ENCODE measurements at places on chromosomes 2 and 18. TPM values are rescaled to one million over a fixed set of nuclear protein-coding genes. Genes with fewer than 3 reads are reported as not detected.

DNA sequence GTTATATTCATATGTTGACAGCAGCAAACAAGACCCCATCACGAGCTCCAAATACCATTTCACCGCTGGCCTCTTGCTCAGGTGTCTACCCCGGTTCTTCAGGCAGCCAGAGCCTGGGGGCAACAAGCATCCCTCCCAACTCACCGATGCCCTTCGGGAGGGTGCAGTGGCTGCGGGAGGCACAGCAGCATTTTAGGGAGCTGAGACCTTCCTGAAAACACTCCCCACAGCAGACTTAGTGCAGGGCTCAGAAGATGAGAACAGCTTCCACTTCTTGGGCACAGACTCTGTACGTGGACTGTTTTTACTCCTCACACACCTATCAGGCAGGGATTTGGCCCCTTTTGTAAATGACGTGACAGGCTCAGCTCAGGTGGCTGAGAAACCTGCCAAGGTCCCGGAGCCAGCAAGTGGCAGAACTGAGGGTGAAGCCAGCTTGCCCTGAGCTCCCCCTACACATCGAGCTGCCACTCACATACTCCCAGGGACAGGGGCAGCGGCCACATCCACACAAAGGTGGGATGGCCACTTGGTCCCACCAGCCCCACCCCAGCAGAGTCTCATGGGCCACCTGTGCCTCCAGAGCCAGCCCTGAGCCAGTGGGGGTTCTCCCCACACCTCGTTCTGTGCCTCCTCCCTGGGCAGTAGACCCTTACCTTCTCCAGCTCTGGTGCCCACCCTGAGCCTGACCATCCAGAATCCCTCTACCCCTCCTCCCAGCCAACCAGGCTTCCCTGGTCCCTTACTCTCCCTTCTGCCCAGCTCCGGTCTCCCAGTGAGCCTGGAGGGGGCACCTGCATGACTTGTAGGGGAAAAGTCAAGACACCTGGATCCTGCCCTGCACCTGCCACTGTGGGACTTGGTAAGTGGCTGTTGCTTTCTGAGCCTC is 28.5 kb downstream of the CYP27C1 start:
- H3K27me3 ChIP-seq = peaks cover 56% of the 10 kb centered on the region
- H3K4me3 ChIP-seq = no peak overlapping the region
- no peak overlapping the region for H3K27ac ChIP-seq
- H3K4me1 ChIP-seq = peaks cover 17% of the 10 kb centered on the region

DNA sequence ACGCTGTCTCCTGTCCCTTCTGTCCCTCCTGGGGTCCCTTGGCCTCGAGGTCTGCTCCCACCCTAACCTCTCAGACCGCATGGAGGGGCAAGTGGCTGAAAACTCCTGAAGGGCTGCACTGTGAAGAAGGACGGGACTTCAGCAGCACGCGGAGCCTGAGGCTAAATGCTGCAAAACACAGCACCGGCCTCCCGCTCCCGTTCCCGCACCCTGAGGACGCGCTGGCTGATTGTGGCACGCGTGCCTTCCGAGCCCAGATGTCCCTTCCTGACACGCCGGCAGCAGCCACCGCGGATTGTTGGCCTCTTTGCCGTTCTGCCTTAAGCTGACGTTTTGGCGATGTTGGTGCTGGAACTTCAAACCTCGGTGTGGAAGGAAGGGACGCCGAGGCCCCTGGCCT is 125.9 kb upstream of the CTDP1 start:
- no peak overlapping the region for H3K27ac ChIP-seq
- H3K27me3 ChIP-seq = peaks cover 12% of the 10 kb centered on the region
- no peak for DNase-seq
- H3K36me3 ChIP-seq = no peaks in the 10 kb centered on the region

- no peak overlapping the region for H3K27ac ChIP-seq
- H3K36me3 ChIP-seq = no peaks in the 10 kb centered on the region
- no peaks in the 10 kb centered on the region for H3K4me1 ChIP-seq
- DNase-seq = no peak
- H3K4me3 ChIP-seq = no peak overlapping the region
Observed at GRCh38 chr2:173766537-173767289, 198.5 kb downstream of the SP3 start.

DNA sequence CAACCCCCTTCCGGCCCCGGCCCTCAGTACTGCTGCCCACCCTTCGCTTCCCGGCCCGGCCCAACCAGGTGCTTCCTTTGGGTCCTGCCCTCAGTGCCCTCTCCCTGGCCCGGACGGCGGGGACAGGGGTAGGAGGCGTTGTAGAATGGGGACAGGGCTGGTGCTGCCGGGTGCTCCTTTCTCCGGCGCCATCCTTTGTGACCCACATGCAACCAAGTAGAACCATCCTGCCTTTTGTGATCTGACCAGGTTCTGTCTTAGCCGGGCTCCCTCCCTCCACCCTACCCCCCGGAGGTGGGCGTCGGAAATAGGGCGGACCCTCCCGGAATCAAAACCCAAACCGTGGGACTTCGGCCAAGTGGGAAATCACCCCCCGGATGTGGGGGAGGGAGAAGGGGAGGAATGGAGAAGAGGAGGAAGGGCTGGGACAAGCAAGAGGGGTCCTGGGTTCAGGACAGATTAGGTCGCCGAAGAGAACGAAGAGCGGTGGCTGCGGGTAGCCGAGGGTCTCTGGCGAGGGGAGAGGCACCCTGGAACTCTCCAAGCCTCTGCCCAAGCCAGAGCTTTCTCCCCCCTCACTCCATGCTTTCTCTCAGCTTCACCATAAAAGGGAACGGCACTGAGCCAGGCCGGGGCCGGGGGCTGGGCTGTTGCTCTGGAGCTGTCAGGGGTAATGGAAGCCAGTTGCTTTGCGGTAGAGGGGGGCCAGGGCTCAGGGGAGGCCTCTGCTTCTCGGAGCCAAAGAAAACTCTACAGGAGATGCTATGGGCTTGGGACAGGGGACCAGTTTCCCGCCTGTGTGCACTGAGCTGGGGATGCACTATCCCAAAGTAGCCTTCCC is 756 bp upstream of the OST4 start:
- H3K4me3 ChIP-seq = peak overlapping the region; percentile 98
- no peak for DNase-seq
- no peak overlapping the region for H3K27ac ChIP-seq
- H3K27me3 ChIP-seq = no peaks in the 10 kb centered on the region
- H3K4me1 ChIP-seq = peaks cover 73% of the 10 kb centered on the region

GRCh38 chr2:45814951-45815621 is 163.6 kb downstream of the PRKCE start:
- DNase-seq = no peak
- H3K4me1 ChIP-seq = no peaks in the 10 kb centered on the region
- H3K27me3 ChIP-seq = peaks cover 1% of the 10 kb centered on the region
- H3K36me3 ChIP-seq = no peaks in the 10 kb centered on the region
- no peak overlapping the region for H3K4me3 ChIP-seq

- H3K27ac ChIP-seq = no peak overlapping the region
- no peaks in the 10 kb centered on the region for H3K4me1 ChIP-seq
- DNase-seq = no peak
Observed at GRCh38 chr18:44744161-44745121, 63.8 kb downstream of the SETBP1 start.

DNA sequence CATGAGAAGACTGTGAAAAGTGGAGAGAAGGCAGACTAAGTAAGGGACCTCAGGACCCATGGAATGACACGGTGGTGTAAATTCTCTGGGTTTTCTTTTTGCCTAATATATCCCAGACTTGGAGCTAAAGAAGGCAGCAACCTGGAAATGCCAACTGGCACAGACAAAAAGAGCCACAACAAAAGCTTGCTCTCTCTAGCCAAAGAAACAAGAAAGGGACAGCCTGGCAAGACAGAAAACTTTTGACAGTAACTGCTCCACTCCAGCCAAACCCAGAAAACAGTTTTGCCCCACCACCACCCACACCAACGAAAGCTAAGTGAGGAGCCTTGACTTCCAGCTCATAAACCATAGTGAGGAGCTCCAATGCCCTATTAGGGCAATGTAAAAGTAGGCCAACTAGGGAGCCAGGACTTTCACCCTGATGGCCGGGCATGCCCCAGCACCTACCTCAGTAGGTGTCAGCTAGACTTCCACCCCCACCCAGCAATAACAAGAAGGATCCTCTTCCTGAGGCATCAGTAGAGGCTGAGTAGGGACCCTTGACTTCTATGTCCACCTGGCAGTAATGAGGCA is 35.5 kb downstream of the PELI1 start:
- peaks cover 50% of the 10 kb centered on the region for H3K4me1 ChIP-seq
- no peak overlapping the region for H3K4me3 ChIP-seq
- no peak for DNase-seq
- no peaks in the 10 kb centered on the region for H3K27me3 ChIP-seq
- H3K27ac ChIP-seq = no peak overlapping the region

GRCh38 chr2:97742381-97742847 is 29.0 kb downstream of the ZAP70 start:
- H3K4me3 ChIP-seq = no peak overlapping the region
- peaks cover 2% of the 10 kb centered on the region for H3K27me3 ChIP-seq
- no peak for DNase-seq
- no peaks in the 10 kb centered on the region for H3K36me3 ChIP-seq

DNA sequence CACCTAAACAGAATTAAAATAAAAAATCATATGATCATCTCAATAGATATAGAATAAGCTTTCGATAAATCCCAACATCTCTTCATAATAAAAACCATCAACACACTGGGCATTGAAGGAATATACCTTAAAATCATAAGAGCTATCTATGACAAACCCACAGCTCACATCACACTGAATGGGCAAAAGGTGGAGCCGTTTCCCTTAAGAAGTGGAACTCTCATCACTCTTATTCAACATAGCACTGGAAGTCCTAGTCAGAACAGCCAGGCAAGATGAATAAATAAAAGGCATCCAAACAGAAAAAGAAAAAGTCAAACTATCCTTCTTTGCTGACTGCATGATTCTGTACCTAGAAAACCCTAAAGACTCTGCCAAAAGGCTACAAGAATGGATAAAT is 510.3 kb downstream of the ZNF804A start:
- no peaks in the 10 kb centered on the region for H3K27me3 ChIP-seq
- no peaks in the 10 kb centered on the region for H3K36me3 ChIP-seq
- no peak overlapping the region for H3K27ac ChIP-seq
- no peak overlapping the region for H3K4me3 ChIP-seq
- no peaks in the 10 kb centered on the region for H3K4me1 ChIP-seq
- DNase-seq = no peak

DNA sequence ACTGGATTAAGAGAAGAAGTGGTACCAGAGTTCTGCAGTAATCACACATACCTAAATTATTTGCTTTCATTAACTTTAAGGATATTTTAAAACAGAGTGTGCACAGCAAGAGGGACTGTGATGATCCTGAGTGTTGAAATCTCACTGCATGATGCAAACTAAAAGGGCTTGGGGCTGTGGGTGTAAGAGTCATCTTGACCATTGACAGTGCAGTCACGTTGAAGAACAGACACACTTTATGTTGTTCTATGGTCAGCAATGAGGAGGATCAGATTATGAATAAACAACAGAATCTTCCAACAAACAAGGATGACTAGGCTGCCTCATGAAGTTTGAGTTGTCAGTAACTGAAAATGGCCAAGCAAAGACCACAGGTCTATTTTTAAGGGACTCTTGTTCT is 87.2 kb upstream of the GALNT5 start:
- no peak overlapping the region for H3K4me3 ChIP-seq
- no peaks in the 10 kb centered on the region for H3K36me3 ChIP-seq
- no peak for DNase-seq
- H3K27me3 ChIP-seq = no peaks in the 10 kb centered on the region

DNA sequence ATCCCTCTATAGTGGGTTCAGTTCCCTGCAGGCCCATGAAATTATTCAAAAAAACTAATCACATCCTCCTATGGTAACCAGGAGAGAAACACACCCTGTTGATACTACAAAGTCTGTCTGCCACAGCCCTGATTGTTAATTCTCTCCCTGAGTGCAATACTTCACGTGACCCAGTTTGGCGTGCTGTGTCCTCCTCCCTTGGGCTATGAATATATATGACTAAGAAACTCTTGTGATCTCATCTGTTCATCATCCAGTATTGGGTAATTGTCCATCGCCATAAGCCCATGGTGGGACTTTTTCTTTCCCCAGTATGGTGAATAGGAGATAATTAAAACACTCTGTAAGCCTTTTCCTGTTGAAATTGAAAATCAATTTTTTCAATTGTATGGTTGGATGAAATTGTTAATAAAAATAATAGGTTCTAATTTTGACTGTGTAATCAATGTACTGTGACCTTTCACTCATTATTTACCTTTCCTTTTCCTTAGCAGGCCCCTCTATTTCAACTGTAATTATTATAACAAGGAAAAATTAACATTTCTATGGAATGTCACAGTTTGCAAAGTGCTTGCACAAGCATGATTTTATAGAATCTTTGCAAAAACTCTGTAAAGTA is 1822.6 kb downstream of the SUCLG1 start:
- H3K27me3 ChIP-seq = no peaks in the 10 kb centered on the region
- H3K4me3 ChIP-seq = no peak overlapping the region
- no peak for DNase-seq

DNA sequence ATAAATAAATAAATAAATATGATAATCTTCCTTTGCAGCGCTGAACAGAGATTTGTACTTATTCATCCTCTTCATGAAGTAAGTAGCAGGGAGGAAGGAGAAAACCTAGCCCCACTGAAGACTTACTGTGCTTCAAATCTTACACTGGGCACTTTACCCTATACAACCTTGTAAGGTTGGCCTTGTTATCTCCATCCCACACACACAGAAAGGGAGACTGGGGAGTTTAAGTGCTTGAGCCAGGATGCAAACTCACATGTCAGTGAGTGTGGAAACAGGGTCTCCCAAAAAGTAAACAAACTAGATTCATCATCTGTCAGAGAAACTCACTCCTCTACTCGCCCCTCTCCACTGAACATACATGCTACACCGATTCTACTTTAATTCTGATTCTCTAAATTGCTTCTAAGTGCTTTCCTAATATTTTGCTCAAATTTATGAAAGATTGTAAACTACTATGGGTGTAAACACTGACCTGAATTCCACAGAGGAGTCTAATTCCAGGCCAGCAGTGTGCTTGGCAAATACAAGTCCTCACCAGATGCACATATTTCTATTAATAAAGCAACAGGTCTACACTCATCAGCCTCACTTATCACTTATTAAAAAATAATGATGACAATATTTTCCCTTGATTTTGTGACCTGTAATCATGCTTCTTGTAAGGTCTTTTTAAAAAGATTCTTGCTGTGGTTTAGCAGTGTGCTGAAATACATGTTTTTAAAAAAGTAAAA is 155.5 kb downstream of the TCF4 start:
- H3K36me3 ChIP-seq = no peaks in the 10 kb centered on the region
- DNase-seq = no peak
- H3K4me1 ChIP-seq = no peaks in the 10 kb centered on the region
- H3K4me3 ChIP-seq = no peak overlapping the region
- no peaks in the 10 kb centered on the region for H3K27me3 ChIP-seq

The CPLX4 gene
- not detected for total RNA-seq

The RETSAT gene
- total RNA-seq = 17.2 TPM

The CD28 gene
- not detected for total RNA-seq

The SNORC gene
- total RNA-seq = 48.5 TPM

The LIMS2 gene
- total RNA-seq = 1.0 TPM
